ENCODE measurements at places on chromosomes 3 and 15.
A peak's percentile ranks its signal among the peaks of the same experiment; 100 is the strongest.

DNA sequence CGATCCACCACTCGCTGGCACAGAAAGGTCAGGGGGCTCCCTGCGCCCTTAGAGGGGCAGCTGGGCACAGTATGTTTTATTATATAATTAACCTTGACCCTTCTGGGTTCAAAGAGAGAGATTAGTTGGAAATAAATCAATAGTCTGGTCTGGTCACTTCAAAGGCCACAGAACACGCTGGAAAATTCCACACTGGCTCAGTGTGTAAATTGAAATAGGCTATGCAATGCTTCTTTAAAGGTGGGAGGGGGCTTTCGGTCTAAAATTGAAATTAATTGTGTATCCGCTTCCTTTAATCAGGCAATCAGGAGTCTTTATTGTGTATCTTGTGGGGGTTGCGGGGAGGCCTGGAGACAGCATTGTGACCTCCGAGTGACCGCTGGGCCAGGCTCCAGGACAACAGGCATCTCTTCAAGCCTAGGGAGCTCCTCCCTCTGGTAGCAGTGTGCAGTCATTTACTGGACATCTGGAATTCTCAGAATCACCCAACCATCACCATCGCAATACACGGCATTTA is 8.0 kb downstream of the RNU5B-1 start:
- DNase-seq, result peak; percentile 25

DNA sequence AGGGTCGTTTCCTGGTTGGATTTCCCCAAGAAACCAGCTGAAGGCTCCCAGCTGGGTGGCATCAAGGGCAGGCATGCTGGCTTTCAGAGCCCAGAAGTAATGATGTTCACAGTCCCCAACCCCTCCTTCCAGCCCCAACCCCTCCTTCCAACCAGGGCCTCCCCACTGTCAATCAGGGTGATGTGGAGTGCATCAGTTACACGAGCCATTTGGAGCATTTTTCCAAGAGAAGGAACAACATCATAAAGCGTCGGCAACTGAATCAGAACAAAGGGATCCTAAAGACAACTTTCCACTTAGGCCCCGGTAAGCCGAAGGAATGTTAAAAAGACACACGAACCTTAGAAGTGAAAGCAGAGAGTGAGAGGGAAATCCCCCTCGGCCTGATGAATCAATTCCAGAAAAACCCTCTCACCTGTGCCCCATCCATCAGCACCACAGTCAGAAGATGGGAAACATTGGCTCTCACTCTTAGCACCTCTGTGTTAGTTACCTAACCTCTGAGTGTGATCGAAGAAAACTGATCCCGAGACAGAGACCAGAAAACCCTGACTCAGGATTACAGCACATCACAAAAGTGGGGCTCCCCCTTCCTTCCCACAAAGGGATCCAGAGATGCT is 101.2 kb upstream of the WNT5A start:
- no peak for DNase-seq

- DNase-seq, result no peak
These were observed 1.6 kb upstream of the P3H2 start for GRCh38 chr3:190122198-190122771.

DNA sequence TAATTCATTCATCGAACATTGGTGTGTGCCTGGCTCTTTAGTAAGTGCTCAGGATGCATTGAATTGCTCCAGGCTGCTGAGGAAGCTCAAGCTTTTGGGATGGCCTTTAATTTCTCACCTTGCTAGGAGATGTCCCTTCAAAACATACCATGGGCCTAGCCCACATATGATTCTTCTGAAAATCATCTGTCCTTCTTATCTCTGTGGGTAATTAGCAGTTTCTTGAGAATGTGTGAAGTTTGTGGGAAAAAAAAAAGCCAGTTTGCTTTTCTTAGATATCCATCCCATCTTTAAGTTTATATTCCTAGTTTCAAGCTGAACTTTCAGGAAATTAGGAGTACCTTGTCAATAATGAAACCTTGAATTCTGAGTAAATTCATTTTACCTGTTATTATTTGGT is 532.3 kb upstream of the SUCLG2 start:
- DNase-seq, result no peak

- no peak for DNase-seq
These were observed 93.2 kb upstream of the TLE3 start for GRCh38 chr15:70190965-70191364.

DNA sequence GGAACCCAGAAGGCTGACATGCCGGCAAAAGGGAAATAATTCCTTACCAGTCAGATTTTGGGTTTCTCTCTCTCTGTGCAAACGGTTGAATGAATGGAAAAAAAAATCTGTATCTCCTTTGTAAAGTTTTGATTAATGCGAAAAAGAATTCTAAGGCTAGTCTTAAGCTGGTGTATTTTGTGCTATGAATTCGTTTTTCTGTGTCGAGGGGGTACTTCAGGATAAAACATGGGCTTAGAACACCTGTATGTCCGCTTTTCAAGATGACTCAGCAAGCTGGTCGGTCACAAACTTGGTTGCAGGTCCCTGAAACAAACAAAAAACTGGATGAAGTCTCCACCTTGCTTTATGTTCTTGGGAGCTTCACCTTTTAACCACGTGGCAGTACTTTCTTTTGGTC is 28.5 kb downstream of the IGDCC3 start:
- DNase-seq, result no peak

DNA sequence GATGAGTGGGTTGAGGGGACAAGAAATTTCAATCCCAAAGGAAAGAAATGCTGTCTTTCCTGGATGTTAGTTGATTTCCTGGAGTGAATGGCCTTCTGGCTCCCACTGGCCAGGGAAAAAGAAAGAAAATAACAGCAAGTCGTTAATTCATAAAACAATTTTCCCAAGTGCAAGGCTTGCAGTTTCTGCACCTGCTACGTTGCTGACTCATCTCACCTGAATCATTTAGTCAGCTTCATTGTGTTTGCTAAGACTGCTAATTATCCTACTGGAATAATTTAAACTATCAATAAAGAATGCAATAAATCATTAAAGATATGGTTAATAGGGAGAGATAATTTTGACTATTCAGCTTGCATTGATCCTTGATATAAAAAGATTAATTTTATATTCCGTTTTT is 387.6 kb downstream of the ROBO2 start:
- DNase-seq, result no peak

DNA sequence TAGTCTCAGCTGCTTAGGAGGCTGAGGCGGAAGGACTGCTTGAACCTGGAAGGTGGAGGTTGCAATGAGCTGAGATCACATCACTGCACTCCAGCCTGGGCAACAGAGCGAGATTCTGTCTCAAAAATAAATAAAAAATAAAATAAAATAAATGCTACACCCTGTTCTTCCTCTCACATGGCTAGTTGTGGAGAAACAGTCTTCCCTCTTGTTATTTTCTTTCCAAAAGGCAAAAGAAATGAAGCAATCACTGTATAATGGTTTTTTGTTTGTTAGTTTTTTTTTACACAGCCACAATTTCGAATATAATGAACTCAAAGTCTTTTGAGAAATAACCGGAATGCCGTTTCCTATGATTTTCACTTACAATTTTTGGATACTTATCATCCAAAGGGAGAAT is 4.9 kb upstream of the FRMD4B start:
- DNase-seq, result no peak

GRCh38 chr3:40973141-40973540 is 226.2 kb upstream of the CTNNB1 start:
- DNase-seq, result no peak

GRCh38 chr3:53255775-53256703 is at the start of gene TKT:
Gene TKT, minus strand, starts transcription at chr3:53256022. Its CDS starts 80 bp downstream, at chr3:53255942.
- DNase-seq, result peak; percentile 71

- DNase-seq, result no peak
These were observed 63.6 kb upstream of the RPL32 start for GRCh38 chr3:12904951-12905315.

DNA sequence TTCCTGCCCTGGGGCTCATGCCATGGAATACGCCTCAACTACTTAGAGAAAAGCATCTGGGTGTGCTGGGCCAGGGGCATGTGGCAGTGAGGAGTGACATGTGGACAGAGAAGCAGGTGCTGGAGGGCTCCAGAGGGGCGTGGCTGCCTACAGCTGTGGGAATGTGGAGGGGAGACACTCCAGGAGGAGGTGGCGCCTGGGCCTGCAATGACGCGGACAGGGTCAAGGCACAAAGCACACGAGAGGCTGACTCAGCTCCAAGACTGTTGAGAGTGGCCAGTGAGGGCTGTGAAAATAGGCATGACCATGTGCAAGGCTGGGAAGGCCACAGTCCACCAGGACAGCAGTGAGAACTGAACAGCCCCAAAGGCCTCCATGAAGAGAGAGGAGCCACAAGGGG is 48.5 kb downstream of the PTH1R start:
- no peak for DNase-seq

- no peak for DNase-seq
These were observed 109.4 kb downstream of the SQOR start for GRCh38 chr15:45744236-45744589.

GRCh38 chr3:180267202-180267843 is 230.6 kb upstream of the PEX5L start:
- DNase-seq, result no peak

GRCh38 chr3:138690036-138690435 is 81.5 kb downstream of the FAIM start:
- no peak for DNase-seq

GRCh38 chr3:57386307-57386706 is 93.8 kb upstream of the ASB14 start:
- DNase-seq, result no peak
